ENCODE measurements at places on chromosomes 1 and 21.

DNA sequence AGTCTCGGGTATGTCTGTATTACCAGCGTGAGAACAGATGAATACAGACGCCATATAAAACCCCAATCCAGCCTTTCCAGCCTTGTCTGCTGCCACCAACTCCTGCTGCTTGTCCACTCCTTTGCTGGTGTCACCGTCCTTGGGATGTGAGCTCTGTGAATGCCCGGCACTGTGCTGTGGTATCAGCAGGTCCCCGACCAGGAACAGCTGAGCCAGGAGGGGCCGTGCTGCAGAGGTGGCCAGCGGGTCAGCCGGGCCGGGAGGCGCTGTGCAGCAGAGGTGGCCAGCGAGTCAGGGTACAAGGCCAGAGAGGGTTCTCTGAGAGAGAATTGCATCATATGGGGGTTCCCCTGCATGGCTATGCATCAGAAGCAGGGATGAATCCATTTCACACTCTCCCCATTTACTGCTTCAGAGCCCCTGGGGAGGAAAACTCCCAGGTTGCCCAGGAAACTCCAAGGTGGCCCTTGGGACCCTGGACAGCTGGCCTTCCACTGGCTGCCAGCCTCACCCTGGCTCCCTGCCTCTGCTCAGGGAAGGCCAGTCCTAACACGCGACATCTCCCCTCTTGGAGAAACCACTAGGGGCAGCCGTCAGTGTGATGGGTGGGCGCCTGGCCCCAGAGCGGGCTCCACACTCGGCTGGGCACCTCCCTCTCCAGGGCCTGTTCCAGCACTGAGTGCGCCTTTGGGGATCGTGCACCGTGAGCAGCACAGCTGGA, 122.4 kb upstream of the COL6A1 start:
- DNase-seq: no peak

DNA sequence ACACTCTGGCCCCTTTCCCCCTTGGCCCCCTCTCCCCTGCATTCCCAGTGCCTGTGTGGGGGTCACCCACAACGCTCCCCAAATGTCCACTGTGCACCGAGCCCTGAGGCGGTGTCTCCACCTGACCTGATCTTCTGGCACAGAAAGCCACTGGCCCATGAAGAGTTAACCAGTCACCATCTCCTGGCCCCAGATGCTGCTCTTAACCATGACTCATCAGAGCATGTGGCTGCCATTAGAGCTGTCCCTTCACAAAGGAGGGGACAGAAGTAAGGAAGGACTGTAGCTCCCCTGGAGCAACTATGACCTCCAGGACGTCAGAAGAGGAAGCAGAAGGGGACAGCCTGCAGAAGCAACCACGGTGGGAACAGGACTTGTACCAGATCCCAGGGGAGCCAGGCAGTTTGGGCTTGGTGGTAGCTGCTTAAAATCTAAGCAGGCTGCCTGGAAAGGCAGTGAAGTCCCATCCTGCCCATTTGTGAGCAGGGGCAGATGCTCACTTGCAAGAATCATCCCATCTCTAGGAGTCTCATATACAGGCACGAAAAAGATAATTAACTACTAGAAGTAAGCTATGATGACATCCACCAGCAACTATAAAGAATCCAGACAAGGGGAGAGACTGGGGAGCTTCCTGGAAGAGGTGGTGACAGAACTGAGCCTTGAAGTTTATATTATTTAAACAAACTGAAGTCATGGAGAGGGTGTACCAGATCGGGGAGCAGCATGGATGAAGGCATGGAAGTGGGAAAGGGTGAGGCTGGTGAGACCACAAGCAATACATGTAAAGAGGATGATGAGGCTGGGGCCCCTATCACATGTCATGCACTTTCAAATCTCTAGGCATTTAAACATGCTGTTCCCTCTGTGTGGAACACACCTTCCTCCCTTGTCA, 1.1 kb upstream of the TTC39A start:
- DNase-seq: no peak

DNA sequence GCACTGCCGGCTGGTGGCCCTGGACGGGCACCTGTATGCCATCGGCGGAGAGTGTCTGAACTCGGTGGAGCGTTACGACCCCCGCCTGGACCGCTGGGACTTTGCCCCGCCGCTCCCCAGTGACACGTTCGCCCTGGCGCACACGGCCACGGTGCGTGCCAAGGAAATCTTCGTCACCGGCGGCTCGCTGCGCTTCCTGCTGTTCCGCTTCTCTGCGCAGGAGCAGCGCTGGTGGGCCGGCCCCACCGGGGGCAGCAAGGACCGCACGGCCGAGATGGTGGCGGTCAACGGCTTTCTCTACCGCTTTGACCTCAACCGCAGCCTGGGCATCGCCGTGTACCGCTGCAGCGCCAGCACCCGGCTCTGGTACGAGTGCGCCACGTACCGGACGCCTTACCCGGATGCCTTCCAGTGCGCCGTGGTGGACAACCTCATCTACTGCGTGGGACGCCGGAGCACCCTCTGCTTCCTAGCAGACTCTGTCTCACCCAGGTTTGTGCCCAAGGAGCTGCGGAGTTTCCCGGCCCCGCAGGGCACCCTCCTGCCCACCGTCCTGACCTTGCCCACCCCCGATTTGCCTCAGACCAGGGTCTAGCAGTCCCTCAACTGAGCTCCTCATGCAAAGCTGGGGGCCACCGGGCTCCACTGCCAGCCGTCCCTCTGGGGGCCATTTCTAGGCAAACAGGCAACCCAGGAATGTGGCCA, 2.1 kb downstream of the KLHDC7A start:
- no peak for DNase-seq

GRCh38 chr1:235207209-235207565, 46.1 kb upstream of the RBM34 start:
- DNase-seq: no peak

GRCh38 chr1:61261595-61261994, 179.2 kb downstream of the NFIA start:
- no peak for DNase-seq

All from stimulated activated naive B cell treated with anti-CD40 and anti-IgM and Interleukin-4, amounts not matched to agents 10 μg/mL and 1 μg/mL and 100 μg/mL, for 72 hours (primary cell).